Mesenteric fat pad (tissue), 1 donor: ENCODE measurements at places on chromosomes 2 and 18.

GRCh38 chr18:48036641-48037421, 106.4 kb upstream of the SMAD2 start:
- no peak for DNase-seq

- no peak for DNase-seq
Measured at GRCh38 chr2:209468846-209469245, 45.0 kb downstream of the MAP2 start.

DNA sequence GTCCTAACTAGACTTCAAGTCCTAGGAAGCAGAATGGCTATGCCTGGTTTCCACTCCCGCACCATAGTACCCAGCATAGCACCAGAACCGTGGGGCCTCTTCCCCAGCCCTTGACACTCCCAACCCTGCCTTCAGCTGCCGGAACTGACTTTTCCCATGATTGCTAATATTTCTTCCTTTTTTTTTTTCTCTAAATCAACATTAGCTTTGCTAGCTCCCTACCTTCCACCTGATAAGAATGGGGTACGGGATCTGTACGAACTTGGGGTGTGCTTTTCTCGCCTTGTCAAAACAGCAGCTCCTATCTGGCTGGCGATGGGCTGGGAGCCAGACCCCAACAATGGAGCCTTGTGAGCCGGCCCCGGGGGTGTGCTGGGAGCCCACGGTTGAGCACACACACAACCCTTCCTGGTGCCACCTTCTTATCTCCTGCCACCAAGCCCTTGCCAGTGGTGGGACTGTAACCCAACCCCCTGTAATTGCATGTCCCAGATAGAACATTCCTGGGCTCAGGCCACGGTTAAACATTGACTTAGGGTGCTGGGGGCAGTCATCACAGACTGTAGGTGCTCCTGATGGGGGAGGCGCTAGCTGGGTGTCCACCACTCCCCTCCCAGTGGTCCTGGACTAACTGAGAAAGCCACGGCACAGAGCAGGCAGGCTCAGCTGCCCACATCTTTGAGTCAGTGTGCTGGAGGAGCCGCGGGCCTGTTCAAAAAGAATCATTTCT, 213.0 kb upstream of the HAAO start:
- peak; percentile 74 for DNase-seq

DNA sequence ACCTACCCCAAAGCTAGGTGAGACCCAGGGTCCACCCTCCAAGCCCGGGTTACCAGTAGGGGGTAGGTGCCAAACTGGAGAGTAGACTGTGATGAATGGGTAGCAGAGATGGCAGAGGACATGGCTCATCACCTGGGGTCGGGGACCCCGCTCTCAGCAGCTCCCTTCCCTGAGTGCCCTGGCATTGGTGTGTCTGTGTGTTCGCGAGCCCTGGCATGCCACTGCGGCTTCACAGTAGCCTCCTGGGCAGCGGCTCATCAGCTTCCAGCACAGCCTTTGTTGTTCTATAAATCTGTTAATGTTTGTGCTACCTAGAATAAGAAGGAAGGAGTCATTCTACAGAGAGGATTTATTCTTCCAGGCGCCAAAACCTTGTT, 62.6 kb upstream of the ALPP start:
- no peak for DNase-seq

GRCh38 chr2:226763320-226763719, 36.3 kb downstream of the IRS1 start:
- no peak for DNase-seq

- peak; percentile 64 for DNase-seq
Measured at GRCh38 chr2:655626-656025, 21.6 kb downstream of the TMEM18 start.

DNA sequence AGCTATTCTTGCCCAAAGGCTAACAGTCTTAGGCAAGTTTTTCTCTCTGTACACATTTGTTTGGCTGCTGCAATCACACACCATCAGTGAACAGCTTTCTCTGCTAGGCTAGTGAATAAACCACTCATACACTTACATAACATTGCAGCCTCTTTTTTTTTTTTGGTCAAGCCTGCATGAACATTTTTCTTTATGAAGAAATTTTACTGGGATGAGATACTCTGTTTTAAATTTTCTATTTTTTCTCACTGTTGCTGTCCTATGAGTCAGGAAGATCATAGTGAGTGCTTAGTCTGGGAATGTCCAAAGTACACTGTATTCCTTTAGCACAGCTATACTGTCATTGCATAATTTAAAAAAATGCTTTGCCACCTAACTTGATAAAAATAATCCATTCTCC, 58.5 kb downstream of the ROCK1 start:
- no peak for DNase-seq

GRCh38 chr2:54613386-54613785, 110.1 kb upstream of the EML6 start:
- no peak for DNase-seq

DNA sequence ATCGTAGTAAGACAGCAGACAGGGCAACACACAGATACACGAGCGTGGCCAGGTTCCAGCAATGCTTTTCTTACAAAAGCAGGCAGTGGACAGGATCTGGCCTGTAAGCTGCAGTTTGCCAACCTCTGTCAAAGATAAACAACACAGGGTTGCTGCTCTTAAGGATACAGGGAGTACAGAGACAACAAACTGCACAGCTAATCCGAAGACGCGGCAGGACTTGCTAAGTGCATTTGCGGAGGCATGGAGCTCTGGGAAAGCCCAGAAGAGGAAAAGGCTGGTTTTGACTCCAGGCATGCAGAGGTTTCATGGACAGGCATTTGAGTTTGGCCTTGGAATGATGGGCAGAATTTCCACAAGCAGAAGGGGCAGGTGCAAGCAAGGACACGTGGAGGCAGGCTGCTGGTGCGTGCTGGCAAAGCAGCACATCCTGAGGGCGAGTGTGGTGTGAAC, 24.4 kb downstream of the SERTAD2 start:
- no peak for DNase-seq

DNA sequence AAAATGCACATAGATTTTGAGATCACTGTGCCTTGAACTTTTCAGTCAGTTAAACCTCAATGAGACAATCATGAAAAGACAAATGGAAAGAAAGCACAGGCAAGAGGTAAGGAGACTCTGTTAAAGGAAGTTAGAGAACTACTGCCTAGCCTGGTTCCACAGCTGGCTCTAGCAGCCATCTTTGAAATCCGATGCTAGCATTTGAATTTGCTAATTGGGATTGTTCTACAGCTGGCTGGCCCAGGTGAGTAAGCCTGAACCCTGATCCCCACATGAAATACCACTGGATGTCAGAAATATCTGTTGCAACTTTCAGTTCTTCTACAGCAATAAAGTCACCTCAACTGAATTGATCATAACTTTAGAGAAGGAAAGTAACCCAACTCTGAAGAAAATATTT, 315.2 kb upstream of the CHAC2 start:
- DNase-seq = no peak

- DNase-seq = no peak
Measured at GRCh38 chr2:240388471-240389301, 46.8 kb upstream of the GPC1 start.

DNA sequence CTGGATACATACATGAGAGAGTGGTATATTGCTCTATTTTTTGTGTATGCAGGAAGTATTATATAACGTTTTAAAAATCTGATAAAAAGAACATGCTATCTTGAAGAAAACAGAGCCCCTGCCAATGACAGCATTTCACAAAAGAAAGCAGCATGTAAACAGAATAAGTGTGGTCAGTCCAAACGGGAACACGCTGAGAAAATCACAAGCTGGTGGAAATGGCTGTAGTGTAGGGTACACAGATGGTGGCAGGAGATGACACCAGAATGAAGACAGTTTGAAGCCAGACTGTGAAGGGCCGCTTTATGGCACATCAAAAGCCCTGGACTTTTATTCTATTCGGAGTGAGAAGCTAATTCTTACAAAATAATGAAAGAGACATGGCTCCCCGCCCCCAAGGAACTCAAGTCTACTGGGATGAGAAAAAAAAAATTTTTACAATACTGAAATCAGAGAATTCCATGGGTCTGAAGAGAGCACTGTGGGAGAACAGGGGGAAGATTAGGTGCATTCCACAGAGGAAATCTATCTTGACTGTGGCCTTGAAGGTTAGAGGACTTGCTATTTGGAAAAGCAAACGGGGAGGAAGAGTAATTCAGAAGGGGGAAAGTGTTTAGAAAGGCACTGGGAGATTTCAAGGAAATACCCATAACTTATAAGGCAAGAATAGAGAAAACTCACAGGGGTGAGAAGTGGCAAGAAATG, 217.7 kb upstream of the SMAD7 start:
- no peak for DNase-seq

DNA sequence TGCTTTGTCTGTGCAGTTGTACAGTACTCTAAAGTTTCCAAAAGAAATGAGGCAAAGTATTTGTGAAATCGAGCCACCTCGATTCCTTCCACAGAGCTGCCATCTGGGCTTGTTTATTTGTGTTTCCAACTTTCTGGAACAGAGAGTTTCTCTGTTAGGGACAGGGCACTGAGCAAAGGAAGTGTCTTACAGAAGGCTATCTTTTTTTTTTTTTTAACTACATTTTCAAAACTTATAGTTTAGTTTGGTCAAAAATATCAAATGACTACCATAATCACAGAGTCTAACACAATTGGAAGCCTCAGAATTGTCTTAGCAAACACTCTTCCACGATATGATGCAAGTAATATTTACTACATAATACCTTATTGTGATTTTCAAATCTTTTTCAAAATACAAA, 796 bp downstream of the RFTN2 start:
- DNase-seq = no peak

- no peak for DNase-seq
Measured at GRCh38 chr2:70851704-70852103, 16.1 kb upstream of the CD207 start.
